Left ventricle myocardium superior (tissue), 1 donor: ENCODE measurements at places on chromosomes 13 and 19. TPM values are rescaled to one million over a fixed set of nuclear protein-coding genes. Genes with fewer than 3 reads are reported as not detected.

DNA sequence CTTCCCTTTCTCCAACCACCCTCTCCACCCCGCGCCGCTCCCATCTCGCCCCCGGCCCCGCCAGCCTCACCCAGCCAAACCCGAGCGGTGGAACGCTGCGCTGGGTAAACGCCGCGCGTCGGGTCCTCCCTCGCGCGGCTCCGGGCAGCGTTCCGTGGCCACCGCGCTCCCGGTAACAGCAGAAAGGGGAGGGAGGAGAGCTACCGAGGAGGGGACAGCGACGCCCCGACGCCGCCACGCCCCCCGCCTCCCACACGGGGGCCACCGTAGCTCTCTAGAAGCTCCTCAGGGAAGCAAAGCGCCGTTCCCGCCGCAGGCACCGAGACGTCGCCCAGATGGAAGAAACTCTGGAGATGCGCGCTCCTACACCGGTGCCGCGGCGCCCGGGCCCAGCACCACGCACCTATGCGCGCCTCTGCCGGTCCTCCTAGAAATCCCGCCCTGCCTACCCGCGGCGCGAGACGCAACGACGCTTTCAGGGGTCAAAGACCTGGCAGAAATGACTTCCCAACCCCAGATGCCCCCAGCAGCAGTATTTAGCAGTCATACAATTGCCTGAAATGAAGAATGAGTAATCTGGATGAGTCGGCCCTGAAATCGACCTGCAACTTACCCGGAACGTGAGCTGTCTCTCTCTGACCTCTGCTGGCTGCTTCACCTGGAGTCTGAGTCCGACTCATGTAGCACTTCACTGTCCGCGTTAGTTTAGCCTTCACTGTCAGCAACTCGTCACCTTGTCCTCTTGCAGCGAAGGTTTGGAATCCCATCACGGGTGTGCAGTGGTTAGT, at the start of gene RUBCNL:
RUBCNL (minus strand) TSS at position 189 of the 788 bp plus-strand sequence. CDS start 14,777 bp downstream, outside the sequence.
- DNase-seq, result peak; percentile 62

Gene LGALS7
- total RNA-seq, result not detected

Gene STOML3
- total RNA-seq, result not detected

- DNase-seq, result no peak
Measured at GRCh38 chr13:113168211-113168610, 9.8 kb downstream of the PROZ start.
